SK-MEL-5 (cell line): ENCODE measurements at places on chromosomes 2 and 18. TPM values are rescaled to one million over a fixed set of nuclear protein-coding genes. Genes with fewer than 3 reads are reported as not detected.

DNA sequence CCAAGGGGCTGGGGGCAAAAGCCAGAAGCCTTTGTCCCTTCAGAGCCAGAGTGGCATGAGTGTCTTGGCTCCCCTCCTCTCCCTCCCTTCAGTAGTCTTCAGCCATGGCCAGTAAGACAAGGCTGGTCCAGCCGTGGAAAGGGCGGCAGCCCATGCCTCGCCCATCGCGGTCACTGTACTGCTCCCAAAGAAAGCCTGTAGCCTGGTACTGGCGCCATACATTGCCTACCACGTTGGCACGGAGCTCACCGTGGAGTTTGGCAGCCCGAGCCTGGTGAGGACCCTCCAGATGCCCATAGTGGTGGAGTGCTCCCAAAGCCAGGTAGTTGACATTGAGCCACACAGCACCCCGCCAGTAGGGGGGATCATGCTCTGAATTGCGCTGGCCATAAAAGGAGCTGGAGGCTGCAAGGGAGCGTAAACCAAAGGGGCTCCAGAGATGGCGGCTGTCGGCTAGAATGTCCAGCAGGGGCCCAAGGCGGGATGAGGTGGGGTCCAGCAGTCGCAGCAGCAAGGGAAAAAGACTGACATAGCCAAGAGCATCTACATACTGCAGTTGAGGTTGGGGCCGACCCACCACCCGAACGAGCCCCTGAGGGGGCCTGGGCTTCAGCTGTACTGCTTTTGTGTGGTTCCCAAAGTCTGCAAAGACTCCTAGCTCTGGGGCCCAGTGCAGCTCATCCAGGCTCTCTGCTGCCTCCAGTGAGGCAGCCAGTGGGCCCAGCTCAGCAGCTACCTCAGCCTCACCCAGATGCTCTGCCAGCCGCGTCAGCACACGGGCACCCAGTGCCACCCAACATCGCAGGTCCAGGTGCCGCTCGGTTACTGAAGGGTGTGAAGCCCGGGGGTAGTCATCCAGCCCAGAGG lies 3.2 kb downstream of the WBP1 start:
- peak; percentile 42 for DNase-seq

- no peak for DNase-seq
These were observed 49.1 kb downstream of the ADI1 start for GRCh38 chr2:3470166-3470651.

DNA sequence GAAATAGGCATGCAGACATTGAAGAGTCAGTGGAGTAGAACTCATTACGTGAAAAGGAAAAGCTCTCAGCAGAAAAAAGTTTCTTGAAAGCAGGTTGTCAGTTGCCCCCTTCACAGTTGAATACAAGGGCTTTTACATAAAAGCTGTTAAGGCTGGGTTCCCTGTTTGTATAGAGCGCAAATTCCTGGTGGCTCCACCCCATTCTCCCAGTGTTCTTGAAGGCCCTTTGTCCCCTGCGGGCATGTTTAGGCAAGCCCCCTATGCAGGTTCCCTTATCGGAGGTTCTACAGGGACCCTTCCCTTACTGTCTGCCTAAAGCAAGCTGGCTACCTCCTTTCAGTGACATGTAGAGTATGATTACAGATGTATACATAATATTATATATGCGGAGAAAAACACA lies 497.2 kb upstream of the SYT4 start:
- DNase-seq: no peak

GRCh38 chr2:37375741-37376288 lies 31.4 kb downstream of the QPCT start:
- DNase-seq: peak; percentile 95

DNA sequence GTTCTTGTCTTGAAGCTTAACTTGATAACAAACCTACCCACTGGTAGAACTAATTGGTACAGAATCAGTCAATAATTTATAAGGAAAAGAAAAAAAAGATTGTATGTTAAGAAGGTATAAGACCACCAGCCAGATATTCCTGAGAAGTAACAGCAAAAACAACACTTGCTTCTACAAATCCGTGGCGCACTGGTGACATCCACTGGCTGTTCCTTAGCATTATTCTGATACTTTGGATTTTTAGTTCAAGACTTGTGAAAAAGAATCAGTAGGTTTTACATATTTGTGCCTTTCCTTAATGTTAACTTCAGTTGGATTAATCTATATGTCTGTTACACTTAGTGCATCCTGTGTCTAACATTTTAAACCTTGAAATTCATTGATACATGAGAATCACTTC lies 141.8 kb downstream of the GRB14 start:
- peak; percentile 64 for DNase-seq

DNA sequence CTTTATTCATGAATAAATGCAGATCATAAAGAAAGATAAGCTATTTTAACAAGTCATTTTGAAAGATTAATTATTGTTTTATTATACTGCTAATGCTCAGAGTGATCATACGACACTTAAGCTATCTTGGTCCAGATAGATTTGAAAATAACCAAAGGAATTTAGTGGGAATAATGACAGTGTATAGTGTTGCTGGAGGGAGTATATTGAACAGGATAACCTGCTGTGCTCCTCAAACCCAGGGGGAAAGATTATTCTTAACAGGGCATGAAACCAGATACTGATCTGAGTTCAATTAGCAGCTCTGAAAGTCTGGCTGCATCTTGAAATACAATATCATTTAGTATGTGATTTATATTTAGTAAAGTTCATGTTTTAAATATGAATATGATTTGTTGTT lies 216.3 kb upstream of the ITGA4 start:
- peak; percentile 3 for DNase-seq

GRCh38 chr18:65227970-65228369 lies 522.8 kb upstream of the CDH7 start:
- no peak for DNase-seq

GRCh38 chr2:217863883-217864282 lies 138.9 kb downstream of the TNS1 start:
- no peak for DNase-seq

- DNase-seq: no peak
These were observed 388.0 kb upstream of the SYT4 start for GRCh38 chr18:43665105-43665788.

DNA sequence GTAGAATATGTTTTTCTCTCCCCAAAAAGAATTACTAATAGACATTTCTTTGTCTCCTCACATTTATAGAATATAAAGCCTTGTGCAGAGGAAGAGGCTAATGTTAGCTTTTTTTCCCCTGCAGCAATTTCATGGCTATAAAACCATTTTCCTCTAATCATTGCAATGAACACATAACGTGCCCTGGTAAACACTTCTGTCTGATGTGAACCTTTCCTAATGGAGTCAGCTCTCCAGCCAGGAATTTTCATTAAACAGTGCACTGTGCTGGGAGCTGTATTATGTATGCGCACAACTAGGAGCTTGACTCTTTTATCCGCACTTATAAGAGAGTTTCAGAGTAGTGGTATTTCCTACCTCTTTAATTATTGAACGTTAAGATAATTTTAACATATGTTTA lies 63.9 kb upstream of the SPATS2L start:
- DNase-seq: no peak

DNA sequence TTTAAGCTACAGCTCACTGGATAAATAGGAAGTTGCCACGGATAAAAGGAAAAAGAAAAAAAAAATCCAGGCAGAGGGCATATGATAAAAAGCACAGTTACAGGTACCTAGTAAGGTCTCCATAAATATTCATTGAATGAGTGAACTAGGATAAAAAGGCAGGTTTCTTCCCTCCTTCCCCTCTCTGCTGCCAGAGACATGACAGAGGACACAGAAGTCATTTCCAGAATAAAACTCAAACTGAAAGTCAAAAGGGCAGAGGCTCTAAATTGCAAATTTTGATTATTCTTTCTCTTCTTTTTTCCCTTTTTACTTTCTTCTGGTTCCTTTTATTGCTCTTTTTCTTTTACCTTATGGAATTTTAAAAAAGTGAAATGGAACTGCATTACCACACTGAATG lies 7.7 kb downstream of the CD302 start:
- no peak for DNase-seq

DNA sequence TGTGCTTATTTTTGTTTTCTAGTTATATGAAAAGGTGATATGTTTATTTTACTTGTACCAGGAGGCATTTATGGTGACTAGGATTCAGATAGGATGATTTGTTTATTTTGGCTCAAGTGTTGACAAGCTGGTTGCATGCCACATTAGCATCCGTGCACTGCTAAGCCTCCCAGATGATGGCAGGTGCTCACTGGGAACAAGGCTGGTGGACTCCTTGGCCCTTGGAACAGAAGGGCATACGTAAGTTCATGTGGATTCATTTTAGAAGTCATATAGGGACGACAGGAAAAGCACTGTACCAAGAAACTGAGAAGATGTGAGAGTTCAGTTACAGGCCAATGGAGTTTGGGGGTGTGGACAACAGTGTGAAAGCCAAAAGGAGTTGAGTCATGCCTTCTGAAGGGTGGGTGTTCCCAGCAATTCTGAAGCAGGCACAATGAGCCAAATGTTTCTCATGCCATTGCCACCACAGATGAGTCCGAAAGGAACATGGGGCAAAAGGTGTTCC lies 166.2 kb downstream of the PHLPP1 start:
- DNase-seq: no peak

DNA sequence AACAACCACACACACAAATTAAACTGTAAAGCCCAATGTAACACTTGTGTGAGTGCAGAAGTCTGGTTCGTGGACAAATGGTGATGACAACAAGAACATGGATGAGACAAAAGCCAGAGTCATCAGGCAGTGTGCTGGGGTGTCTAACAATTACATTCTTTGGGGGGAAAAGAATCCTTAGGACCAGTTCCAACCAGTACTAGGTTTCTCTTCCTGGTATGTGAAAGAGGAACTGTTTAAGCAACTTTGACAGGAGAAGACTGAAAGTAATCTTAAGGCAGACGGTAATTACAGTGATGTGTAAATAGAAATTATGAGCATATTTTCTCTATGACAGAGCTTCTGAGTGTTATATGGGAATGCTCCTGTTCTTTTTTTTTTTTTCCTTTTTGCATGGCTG lies 133.4 kb downstream of the AFF3 start:
- no peak for DNase-seq

DNA sequence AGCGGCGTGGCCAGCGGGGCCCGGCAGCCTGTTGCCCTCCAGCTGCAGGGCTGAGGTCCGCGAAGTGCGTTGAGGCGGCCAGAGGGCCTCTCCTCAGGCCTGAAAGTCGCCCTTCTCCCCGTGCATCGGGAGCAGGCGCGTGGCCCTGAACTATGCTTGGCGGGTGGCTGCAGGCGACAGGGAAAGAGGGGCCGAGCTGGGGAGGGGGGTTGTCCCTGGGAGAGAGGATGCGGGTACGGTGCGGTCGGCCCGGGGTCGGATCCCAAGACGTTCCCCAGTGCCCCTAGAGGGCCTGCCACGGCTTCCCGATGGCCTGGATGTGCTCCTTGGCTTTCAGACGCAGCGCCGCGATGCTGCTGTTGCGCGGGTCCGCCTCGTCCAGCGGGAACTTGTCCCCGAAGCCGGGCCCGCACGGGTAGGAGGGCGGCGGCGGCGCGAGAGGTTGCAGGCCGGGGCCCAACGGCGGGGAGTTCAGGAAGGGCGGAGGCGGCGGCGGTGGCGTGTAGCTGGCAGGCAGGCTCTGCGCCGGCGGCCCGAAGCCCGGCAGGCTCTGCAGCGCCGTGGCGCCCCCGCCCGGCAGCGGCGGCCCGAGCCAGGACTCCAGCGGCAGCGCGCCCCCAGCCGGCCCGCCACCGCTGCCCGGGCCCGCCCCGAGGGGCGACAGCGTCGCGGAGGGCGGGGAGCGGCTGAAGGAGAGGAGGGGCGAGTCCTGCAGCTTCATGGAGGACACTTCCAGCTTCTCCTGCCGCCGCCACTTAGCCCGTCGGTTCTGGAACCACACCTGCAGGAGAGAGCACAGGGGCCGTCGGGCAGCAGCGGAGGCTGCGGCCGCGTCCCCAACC lies 4.3 kb downstream of the RAX start:
- DNase-seq: peak; percentile 32

DNA sequence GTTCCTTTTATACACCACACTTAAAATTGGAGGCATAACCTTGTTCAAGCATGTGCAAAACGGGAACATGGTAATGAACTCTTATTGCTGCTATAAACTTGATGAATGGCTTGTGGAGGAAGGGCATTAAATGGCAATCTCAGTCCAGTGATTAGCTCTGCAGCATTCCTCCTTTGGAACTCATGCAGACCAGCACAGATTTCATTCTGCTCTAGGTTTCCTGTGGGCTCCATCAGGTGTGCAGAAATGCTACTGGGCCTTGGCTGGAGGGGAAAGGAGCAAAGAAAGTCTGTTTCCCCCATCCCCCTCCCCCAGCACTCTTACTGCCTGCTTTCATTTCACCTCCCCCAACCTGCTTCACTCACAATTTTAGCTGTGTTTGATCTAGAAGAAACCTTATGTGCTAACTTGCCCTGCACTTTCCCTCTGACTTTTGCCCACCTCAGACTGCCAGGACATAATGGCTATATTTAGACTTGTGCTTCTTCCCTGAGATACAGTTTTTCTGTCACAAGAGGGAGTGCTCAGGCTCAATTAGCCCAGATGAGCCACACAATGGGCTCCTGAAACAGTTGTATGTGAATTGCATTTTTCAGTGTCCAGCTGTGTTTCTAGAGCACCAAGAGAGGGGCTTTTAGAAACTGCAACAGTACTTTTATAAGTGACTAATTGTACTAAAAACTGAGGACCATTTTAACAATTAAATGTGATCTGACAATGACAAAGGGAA lies 109.8 kb downstream of the FSHR start:
- DNase-seq: peak; percentile 42

GRCh38 chr2:17076533-17076932 lies 410.9 kb upstream of the CYRIA start:
- no peak for DNase-seq

GRCh38 chr2:177972123-177972522 lies 100.5 kb downstream of the PDE11A start:
- DNase-seq: no peak

DNA sequence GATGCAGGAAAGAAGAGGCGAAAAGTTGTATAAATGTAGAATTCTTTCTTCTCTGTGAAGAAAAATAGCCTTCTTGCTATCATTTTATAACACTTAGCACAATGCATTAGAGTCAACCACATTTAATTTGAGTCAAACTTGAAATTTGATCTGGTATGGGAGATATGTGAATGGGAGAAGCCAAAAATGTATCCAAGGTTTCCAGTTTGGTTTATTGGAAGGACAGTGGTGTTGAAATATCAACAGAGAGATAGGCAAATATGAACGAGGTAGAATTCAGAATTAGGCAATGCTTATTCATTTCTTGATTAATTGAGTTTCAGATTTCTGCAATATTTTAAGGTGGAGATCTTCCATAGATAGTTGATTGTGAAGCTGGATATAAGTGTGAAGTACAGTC lies 991.9 kb upstream of the CHAC2 start:
- no peak for DNase-seq

GRCh38 chr18:36518839-36519238 lies 221.3 kb downstream of the FHOD3 start:
- DNase-seq: no peak

GRCh38 chr2:54106631-54107454 lies 8.6 kb upstream of the ACYP2 start:
- DNase-seq: peak; percentile 82

GRCh38 chr18:43277164-43277600 lies at the start of gene SYT4:
Gene SYT4 (minus strand): TSS chr18:43277490. CDS start chr18:43277281, 209 bp downstream.
- peak; percentile 45 for DNase-seq

Gene PHOSPHO2
- total RNA-seq: 1.2 and 3.3 TPM in 2 replicates

Gene INHBB
- not detected in 2 replicates for total RNA-seq

Gene HOXD13
- total RNA-seq: 10.3 and 11.8 TPM in 2 replicates

Gene ACYP2
- 2.6 and 5.0 TPM in 2 replicates for total RNA-seq

Gene C1QL2
- total RNA-seq: not detected in 2 replicates

Gene SIGLEC15
- 0.05 TPM in 1 of 2 replicates, not detected in the other for total RNA-seq

Gene CRACDL
- total RNA-seq: 0.95 and 1.0 TPM in 2 replicates

Gene RAB27B
- total RNA-seq: 0.03 TPM in 1 of 2 replicates, not detected in the other

Gene CARF
- 4.3 and 6.9 TPM in 2 replicates for total RNA-seq

Gene DPP10
- not detected in 2 replicates for total RNA-seq
